ENCODE measurements at places on chromosomes 12 and 14.
A peak's percentile ranks its signal among the peaks of the same experiment; 100 is the strongest.

DNA sequence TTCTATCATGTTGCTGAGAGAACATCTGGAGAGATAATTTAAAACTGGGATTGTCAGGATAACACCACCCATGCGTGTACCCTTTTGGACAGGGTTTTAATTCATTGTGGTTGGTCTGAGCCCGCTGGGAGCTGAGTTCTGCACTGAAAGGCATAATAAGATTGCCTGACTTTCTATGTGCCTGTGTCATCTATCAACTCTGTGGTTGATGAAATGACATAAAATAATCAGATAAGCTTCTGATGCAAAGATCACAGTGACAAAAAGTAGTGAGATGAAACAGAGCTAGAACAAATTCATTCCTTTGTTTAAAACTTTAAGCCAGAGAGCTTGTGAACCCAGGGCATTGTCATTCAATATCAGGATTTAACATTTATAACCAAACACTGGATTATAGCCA is 98.7 kb downstream of the BBS10 start:
- no peak for DNase-seq

DNA sequence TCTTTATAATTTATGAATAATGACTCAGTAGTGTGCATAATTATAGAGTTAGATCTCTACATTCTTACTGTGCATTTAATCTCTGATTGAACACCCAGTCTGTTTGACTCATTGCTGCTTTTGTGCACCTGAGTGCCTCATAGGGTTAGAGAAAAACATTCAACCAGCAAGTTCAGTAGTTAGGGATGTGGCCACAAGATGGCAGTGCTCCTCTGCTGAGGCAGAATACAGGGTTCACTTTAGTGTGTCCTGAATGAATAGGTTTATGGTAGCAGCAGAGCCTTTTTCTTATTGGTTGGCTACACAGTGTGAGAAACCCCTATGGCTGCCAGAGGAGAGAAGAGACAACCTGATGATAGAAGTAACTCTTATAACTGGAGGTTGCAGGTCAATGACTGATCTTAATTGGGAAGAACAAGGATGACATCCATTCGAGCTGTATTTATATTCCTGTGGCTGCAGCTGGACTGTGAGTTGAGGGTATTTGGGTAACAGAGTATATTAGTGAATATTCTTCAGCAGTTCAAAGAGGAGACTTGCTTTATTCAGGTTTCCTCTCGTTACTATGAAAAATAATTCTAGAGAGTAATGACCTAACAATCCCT is 194.9 kb upstream of the OR4E1 start:
- DNase-seq: peak; percentile 69

DNA sequence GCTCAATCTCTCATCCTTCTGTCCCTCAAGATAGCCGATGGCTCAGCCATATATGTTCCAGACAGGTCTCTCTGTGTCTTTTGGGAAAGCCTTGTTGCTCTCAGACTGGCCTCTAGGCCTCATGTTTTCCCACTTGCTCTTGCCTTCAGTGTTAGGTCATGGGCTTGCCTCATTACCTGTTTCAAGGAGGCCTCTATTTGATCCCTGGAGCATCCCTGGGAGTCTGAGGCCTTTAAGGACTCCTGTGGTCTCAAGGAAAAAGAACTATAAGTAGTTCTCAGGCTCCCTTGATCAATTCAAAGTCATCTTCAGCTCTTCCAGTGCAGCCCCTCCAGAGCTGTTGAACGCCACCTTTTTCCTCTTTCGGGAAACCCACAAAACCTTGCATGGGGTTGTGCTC is 47.9 kb downstream of the NTF3 start:
- DNase-seq: no peak

DNA sequence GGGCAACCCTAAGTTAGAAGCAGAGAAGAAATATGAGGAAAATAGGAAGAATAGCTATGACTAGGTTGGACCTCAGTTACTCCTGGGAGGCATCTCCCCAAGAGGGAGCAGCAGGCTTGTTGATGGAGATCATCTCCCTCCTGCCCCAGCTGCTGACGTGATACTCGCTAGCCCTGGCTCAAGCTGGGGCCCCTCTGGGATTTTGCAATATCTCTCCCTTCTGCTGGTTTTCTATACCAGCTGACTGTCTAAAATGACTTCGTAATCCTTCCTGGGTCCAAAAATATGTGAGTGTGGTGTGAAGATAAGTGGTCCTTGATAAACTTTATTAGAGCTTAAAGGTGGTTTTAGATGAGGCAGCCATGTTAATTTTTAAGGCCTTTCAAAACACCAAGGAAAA is 4.5 kb upstream of the HECTD4 start:
- DNase-seq: no peak

DNA sequence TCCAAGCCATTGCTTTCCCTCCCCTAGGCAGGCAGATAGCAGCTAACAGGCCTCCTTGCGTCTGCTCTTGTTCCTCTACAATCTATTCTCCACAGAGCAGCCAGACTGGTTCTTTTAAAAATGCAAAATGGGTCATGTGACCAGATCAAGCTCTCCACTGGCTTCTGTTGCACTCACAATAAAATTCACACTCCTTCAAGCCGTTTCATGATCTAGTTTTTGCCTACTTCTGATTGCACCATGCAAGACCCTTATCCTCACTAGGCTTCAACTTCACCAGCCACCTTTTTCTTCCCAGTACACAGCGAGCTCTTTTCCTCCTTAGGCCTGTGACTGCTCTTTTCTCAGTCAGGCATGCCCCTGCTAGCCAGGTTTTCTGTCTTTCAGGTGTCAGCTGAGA is 6.1 kb upstream of the KRAS start:
- no peak for DNase-seq

GRCh38 chr12:27958675-27959074 is 13.9 kb downstream of the PTHLH start:
- DNase-seq: no peak

GRCh38 chr14:105836160-105836559 is 309.8 kb downstream of the TMEM121 start:
- no peak for DNase-seq

DNA sequence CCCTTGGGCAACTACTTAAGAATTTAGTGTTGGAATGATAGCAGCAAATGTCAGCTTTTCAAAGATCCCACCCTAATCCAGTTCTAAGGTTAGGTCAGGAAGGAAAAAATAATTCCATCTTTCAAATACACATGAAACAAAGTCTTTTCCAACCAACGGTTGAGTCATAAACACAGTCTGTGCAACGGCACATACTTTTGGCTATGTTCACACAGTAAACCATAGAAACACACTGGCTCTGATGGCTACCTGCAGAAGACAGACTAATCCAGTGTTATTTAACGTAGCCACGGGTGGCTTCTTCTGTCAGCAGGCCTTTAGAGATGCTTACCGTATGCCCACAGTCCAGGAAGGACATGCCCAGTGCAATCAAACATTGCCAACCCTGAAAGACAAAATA is 35.7 kb downstream of the HIGD1C start:
- DNase-seq: no peak

DNA sequence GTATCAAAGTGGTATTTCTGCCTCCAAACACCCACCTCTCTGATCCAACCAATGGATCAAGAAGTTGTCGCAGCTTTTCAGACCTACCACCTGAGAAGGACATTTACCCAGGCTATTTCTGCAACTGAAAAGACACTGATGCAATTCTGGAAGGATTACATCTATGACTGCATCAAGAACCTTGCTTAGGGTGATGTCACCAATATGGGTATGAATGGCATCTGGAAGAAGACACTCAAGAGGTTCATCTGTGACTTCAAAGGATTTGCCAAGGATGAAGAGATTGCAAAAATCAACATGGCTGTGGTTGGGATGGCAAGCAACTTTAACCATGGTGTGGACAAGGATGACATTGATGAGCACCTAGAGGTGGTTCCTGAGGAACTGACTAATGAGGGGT is 154.2 kb downstream of the PCNX1 start:
- DNase-seq: no peak

DNA sequence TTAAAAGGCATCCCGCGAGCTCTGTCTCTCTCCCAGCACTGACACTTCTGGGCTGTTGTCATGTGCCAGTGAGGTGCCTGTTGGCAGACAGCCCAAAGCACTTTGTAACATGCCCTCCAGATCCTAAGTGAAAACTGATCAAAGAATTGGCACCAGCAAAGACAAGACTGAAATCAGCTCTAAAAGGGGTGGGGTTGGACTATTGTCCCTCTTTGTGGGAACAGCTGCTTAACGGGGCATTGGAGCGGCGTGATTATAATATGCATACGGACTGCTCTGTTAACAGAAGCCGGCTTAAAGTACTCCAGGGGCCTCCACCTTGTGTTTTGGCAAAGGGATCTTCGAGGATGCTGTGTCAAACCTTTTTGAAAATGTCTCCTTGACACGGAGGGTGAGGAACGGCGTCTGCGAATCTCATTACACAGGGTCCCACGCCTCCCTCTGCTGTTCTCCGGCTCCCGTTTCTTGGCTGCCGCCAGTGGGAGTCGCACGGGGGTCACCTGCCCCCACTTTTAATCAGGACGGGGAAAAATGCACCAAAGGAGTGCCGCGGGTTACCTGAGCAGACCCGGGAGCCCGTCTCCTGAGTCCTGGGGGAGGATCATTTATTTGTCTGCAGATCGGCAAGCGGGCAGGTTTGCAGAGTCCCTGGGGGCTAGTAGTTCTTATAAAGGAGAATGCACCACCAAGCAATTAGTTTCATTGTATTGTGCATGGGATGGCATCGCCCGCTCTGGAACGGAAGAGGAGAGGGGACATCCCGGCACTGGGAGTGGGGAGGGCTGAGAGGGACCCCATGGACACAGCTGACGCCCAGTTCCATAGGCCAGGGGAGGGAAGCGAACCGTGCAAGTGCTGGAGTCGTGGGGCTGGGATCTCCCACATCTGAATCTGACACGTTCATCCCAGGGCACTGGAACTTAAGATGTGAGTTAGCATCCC is 44.3 kb downstream of the SPRING1 start:
- DNase-seq: no peak

DNA sequence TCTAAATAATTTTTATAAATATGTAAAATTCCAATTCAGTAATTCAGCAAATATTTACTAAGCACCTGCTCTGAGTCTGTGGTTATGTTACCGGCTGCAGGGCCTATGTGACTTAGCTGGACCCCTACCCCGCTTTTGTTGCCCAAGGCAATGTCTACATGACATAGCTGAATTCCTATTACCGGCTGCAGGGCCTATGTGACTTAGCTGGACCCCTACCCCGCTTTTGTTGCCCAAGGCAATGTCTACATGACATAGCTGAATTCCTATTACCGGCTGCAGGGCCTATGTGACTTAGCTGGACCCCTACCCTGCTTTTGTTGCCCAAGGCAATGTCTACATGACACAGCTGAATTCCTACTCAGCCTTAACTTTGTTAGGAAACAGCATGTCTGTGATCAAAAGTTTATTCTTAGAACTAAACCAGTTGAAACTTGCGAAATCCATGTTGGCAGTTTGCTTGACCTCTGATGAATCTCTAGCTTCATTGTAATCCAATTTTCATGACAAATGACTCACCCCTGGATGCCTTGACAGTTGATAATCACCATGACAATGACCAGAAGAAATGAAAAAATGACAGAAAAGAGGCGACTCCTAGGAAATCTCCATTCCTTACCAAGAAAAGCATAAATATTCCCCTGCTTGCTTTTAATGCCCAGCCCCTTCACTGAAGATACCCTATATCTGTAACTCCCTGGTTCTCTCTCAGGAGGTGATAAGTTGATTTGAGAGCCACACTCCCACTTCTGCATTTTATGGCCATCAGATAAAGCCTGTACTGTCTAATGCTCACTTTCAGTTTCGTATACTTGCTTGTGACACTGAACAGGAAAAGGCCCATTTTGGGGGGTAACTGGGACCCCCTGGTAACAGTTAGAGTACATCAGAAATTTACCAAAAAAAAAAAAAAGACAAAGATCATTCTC is 148.4 kb upstream of the SYT10 start:
- no peak for DNase-seq

DNA sequence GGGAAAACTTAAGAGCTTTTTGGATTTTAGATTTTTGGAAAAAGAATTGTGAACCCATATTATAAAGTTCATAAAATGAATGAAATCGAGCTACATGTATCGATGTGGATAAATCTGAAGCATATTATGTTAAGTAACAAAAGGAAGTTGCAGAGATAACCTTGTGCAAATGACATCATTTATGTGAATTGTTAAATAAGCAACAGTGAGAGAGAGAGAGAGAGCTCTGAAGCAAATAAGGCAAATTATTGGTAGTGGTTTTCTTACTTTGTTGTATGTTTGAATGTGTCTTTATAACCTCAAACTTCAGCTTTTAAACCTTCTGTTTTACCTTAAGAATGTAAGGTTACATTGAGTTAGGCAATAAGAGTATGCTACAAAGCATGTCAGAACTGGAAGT is 78.8 kb downstream of the ERC1 start:
- DNase-seq: no peak

GRCh38 chr12:9331218-9331626 is 123.0 kb upstream of the PZP start:
- peak; percentile 54 for DNase-seq

GRCh38 chr12:2578211-2578610 is 216.6 kb upstream of the FKBP4 start:
- no peak for DNase-seq

GRCh38 chr14:89013698-89014568 is 189.5 kb downstream of the TTC8 start:
- no peak for DNase-seq

- no peak for DNase-seq
These were observed 141.2 kb downstream of the MED13L start for GRCh38 chr12:116136340-116136739.

- DNase-seq: no peak
These were observed 23.8 kb upstream of the FZD10 start for GRCh38 chr12:130138478-130138877.

DNA sequence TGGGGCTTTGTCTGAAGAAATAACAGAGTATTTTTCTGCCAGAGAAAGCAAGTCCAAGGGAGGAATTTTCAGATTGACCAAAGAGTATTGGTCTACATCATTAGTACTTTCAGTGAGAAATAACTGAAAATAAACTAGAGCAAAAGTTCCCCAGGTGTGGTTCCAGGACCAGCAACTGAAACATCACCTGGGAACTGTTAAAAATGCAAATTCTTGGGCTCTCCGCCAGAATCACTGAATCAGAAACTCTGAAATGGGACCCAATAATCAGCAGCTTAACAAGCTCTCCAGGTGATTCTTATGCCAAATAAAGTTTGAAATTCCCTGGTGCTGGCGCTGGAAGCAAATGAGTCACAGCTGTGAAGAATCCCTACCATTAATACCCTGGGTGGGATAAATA is 52.1 kb downstream of the EIF2S3B start:
- DNase-seq: no peak

DNA sequence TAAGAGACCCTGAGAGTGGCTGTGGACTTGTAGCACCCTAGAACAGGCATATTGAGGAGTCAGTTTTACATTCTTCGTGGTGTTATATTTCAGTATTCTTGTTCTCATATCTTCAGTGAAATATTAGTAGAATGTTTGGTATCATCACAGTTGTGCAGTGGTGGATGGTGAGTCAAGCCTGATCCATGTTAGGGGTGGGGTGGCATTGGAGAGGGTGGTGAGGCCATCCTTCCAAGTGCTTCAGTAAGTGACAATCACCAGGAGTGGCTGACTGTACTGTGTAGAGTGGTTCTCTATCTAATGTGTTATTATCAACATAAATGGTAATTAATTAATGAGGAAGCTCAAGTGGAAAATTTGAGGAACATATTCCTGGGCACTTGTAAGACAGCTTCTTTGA is 197.7 kb upstream of the SLC16A7 start:
- no peak for DNase-seq
